ENCODE measurements at places on chromosomes 7 and 10.

DNA sequence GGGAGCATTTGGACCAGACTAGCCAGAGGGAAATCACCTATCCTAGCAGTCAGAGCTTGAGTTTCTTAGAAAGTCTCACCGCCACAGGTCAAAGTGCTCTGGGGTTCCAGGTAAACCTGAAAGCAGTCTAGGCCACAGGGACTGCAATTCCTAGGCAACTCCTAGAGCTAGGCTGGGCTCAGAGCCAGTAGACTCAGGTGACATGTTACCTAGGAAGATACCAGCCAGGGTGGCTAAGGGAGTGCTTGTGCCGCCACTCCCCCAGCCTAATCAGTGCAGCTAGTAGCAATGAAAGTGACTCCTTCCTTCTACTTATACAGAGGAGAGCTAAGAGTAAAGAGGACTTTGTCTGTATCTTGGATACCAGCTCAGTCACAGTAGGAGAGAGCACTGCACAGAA is 348.7 kb upstream of the HPS1 start:
- no peak overlapping the region for H3K27ac ChIP-seq
- H3K27me3 ChIP-seq: no peaks in the 10 kb centered on the region
- no peaks in the 10 kb centered on the region for H3K36me3 ChIP-seq
- H3K4me1 ChIP-seq: no peaks in the 10 kb centered on the region
- H3K4me3 ChIP-seq: no peak overlapping the region
- peak; percentile 49 for DNase-seq

DNA sequence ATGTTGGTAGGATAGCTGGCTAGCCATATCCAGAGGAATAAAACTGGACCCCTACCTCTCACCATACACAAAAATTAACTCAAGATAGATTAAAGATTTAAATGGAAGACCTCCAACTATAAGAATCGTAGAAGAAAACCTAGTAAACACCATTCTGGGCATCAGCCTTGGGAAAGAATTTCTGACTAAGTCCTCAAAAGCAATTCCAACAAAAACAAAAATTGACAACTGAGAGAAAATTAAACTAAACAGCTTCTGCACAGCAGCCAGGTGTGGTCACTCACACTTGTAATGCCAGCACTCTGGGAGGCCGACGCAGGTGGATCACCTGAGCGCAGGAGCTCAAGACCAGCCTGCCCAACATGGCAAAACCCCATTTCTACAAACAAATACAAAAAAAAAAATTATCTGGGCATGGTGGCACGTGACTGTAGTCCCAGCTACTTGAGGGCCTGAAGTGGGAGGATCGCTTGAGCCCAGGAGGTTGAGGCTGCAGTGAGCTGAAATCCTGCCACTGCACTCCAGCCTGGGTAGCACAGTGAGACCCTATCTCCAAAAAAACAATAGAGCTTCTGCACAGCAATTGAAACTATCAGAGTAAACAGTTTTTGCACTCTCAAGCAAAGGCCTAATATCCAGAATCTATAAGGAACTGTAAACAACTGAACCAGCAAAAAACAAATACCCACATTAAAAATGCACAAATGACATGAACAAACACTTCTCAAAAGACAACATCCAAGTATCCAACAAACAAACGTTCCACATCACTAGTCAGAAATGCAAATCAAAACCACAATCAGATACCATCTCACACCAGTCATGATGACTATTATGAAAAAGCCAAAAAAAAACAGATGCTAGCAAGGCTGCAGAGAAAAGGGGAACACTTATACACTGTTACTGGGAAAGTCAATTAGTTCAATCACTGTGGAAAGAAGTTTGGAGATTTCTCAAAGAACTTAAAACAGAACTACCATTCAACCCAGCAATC is 4.8 kb downstream of the CRPPA start:
- no peaks in the 10 kb centered on the region for H3K36me3 ChIP-seq
- H3K4me1 ChIP-seq: peaks cover 22% of the 10 kb centered on the region
- peak; percentile 68 for DNase-seq
- H3K4me3 ChIP-seq: no peak overlapping the region
- H3K27ac ChIP-seq: no peak overlapping the region

DNA sequence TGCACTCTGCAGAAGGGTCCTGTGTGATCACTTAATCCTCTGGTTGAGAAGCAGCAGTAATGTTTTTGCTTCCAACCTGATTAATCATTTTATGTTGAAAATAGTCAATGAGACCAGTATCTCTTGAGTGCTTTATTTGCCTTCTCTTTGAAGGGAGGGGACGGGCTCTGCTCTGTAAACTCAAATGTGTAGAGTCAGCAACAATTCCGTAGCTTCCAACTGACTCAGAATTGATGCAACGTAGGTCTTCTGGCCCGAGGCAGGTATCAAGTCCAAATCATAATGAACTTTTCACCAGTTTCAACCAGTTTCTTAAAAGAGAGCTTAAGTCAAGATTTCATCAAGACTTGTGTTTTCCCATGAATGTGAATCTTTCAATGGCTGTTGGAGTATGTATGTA is 26.3 kb downstream of the GUSB start:
- H3K36me3 ChIP-seq: no peaks in the 10 kb centered on the region
- no peak for DNase-seq
- no peak overlapping the region for H3K4me3 ChIP-seq
- H3K27ac ChIP-seq: no peak overlapping the region
- H3K4me1 ChIP-seq: no peaks in the 10 kb centered on the region

DNA sequence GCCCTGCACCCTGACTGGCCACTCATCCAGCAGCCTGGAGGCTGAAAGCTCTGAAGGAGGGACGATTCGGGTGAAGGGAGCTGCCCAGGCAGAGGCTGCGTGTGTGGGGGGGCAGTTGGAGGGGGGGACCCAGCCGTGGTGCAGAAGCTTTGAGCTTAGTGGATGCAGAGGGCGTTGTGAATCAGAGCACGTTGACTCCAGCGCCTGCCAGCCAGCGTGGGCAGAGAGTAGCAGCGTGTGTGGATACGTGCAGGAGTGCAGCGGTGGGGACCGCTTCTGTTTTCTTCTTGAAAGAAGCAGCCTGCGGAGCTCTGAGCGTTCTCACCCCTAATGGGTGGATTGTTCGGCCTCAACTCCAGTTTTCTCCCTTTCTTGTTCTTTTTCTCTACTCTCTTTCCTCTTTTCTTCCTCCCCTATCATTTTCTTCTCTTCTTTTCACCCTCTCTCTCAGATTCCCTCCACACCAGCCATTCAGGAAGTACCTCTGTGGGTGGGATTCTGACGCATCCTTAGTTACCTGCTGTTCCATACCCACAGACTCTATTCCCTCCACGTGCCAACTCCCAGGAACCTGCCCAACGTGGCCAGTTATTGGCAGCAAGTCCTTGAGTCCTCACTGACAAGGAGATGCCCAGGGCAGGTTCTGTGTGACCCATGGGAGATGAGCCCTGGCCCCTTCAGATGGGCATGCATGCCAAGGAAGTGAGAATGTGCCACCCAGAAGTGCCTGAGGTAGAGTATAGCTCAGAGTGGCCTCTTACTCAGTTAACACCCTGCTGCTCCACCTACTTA is 47.4 kb downstream of the SORCS3 start:
- no peaks in the 10 kb centered on the region for H3K27me3 ChIP-seq
- no peak for DNase-seq
- no peaks in the 10 kb centered on the region for H3K4me1 ChIP-seq

DNA sequence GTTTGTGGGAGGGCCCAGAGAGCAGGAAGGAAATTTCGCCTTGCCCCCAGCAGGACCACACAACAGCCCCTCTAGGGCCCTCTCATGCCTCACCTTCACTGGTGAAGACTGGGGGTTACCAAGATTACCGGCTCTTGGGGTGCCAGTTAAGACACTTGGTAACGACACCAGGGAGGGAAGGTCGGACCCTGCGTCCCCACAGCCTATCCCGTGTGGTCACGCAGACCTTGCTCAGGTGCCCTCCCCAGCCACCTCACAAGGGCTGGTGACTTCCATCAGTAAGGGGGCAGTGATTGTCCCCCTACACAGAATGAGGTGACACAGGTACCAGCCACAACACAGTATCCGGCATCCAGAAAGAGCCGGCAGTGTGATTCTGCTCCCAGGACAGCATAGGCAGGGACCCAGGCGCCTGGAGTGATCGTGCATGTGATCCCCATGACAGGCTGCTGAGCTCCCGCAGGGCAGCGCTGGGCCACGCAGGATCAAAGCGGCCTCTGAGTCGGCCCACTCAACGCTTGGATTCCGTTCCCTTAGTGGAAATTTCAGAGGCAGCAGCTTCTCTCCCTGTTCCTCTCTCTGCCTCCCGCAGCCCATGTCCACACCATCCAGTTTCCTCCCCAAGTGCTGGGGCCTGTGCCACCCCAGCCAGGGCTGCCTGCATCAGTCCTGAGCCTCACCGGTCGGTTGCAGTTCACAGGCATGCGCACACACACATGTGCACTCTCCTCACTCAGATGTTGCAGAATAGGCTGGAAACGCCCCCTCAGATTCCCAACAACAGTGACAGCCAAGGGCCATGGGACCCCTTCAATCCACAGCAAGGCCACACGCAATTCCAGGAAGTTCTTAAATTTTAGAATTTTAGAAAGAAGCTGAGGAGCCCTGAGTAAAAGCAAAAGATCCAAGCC is 35.8 kb downstream of the CAMK2B start:
- H3K27ac ChIP-seq: no peak overlapping the region
- no peak overlapping the region for H3K4me3 ChIP-seq
- H3K4me1 ChIP-seq: no peaks in the 10 kb centered on the region
- no peaks in the 10 kb centered on the region for H3K36me3 ChIP-seq
- H3K27me3 ChIP-seq: no peaks in the 10 kb centered on the region

DNA sequence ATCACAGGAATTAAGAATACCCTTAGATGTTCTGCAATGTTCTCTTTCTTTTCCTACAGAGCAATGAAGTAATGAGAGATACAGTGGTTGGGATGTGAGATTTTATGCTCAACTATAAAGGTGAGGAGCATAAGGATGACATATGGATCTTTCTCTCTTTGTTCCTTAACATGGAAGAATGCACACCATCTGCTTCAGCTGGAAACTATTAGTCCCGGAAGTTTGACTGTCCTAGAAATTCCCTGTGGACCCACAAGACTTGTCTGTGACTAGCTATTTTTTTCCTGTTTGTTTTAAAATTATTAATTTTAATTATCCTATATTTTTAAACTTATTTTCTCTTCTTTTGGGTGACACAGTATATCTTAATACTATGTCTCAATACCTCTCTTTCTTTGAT is 80.2 kb downstream of the DKK1 start:
- no peaks in the 10 kb centered on the region for H3K27me3 ChIP-seq
- H3K36me3 ChIP-seq: no peaks in the 10 kb centered on the region
- DNase-seq: no peak
- no peak overlapping the region for H3K4me3 ChIP-seq
- H3K27ac ChIP-seq: no peak overlapping the region

- H3K4me1 ChIP-seq: no peaks in the 10 kb centered on the region
- no peaks in the 10 kb centered on the region for H3K36me3 ChIP-seq
- H3K4me3 ChIP-seq: no peak overlapping the region
- no peaks in the 10 kb centered on the region for H3K27me3 ChIP-seq
- DNase-seq: peak; percentile 78
- no peak overlapping the region for H3K27ac ChIP-seq
Observed at GRCh38 chr10:91137822-91138221, 82.6 kb upstream of the PCGF5 start.

- no peak overlapping the region for H3K27ac ChIP-seq
- no peaks in the 10 kb centered on the region for H3K27me3 ChIP-seq
- H3K36me3 ChIP-seq: no peaks in the 10 kb centered on the region
- H3K4me1 ChIP-seq: peaks cover 17% of the 10 kb centered on the region
Observed at GRCh38 chr7:151408839-151409666, 785 bp downstream of the WDR86 start.

- H3K27me3 ChIP-seq: no peaks in the 10 kb centered on the region
- no peak overlapping the region for H3K27ac ChIP-seq
- no peak for DNase-seq
- H3K4me1 ChIP-seq: no peaks in the 10 kb centered on the region
- H3K4me3 ChIP-seq: no peak overlapping the region
Observed at GRCh38 chr10:76071653-76072365, 640.4 kb downstream of the LRMDA start.

DNA sequence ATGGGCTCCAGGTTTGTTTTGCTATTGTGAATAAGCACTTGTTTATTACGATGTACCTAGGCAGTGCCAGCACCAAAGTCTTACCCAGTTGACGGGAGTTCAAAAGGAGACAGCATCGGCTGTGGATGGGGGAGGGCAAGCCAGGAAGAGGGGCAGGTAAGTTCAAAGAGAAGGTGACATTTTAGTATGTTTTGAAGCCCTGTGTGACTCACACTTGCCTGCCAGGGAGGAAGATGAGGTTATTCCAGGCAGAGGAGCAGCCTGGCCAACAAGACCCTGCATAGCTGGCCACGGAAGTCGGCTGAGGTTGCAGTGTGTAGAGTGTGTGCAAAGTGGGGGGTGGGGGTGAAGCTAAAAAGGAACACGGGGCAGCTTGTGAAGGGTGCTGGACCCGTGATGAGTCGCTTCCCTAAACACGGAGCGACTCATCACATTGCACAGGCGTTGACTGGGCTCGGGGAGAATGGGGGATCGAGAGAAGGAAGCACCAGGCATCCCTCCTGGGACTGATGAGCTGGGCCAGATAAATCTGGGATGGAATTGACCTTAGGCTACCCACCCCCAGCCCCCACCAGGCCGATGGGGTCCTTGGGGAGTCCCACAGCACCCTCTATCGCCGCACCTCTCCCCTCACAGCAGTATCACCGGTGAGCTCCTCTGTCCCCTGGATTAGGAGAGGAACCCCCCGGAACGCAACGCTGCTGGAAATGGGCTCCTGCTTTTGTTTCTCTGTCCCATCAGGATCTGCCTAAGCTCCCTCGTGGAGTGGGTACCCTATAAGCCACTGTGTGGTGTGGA is 97.9 kb upstream of the IKZF1 start:
- no peaks in the 10 kb centered on the region for H3K4me1 ChIP-seq
- H3K4me3 ChIP-seq: no peak overlapping the region
- no peaks in the 10 kb centered on the region for H3K27me3 ChIP-seq
- no peak for DNase-seq
- no peak overlapping the region for H3K27ac ChIP-seq

GRCh38 chr10:6980353-6980752 is 400.3 kb upstream of the PRKCQ start:
- peak; percentile 52 for DNase-seq
- peaks cover 6% of the 10 kb centered on the region for H3K4me1 ChIP-seq
- H3K36me3 ChIP-seq: no peaks in the 10 kb centered on the region
- H3K27me3 ChIP-seq: no peaks in the 10 kb centered on the region
- no peak overlapping the region for H3K4me3 ChIP-seq

GRCh38 chr10:133127291-133128125 is 32.5 kb upstream of the KNDC1 start:
- no peaks in the 10 kb centered on the region for H3K4me1 ChIP-seq
- no peak overlapping the region for H3K4me3 ChIP-seq

- no peak overlapping the region for H3K4me3 ChIP-seq
- peaks cover 34% of the 10 kb centered on the region for H3K36me3 ChIP-seq
- no peak for DNase-seq
Observed at GRCh38 chr10:809671-810350, 120.3 kb upstream of the DIP2C start.

- no peak overlapping the region for H3K27ac ChIP-seq
- H3K4me1 ChIP-seq: no peaks in the 10 kb centered on the region
- H3K4me3 ChIP-seq: no peak overlapping the region
Observed at GRCh38 chr7:143882020-143882603, 19.9 kb downstream of the TCAF1 start.

DNA sequence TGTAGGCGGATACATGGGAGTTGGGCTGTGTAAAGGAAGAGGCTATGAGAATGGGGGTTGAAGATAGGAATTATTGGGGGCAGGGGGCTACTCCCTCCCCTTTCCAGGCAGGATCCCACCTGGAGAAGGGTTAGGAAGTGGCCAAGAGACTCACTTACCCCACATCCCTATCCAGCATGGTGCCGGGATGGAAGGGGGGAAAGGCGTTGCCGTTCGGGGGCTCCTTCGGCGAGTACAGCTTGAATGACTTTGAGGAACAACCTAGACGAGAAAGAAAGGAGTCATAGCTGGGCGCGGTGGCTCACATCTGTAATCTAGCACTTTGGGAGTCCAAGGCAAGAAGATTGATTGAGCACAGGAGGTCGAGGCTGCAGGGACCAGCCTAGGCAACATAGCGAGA is 8.9 kb downstream of the LDB1 start:
- H3K36me3 ChIP-seq: peaks cover 10% of the 10 kb centered on the region
- H3K27me3 ChIP-seq: no peaks in the 10 kb centered on the region
- H3K4me3 ChIP-seq: no peak overlapping the region
- no peak overlapping the region for H3K27ac ChIP-seq
